LNCaP clone FGC (cell line): ENCODE measurements at places on chromosomes 5 and 9.

GRCh38 chr5:77855369-77855768 is 79.2 kb upstream of the TBCA start:
- no peak for DNase-seq

DNA sequence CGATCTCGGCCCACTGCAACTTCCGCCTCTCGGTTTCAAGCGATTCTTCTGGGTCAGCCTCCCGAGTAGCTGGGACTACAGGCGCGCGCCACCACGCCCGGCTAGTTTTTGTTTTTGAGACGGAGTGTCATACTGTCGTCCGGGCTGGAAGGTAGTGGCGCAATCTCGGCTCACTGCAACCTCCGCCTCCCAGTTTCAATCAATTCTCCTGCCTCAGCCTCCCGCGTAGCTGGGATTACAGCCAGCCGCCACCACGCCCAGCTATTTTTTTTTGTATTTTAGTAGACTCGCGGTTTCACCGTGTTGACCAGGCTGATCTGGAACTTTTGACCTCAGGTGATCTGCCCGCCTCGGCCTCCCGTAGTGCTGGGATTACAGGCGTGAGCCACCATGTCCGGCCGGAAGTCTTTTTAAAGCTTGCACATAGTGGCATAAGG is 1.2 kb downstream of the SMC5 start:
- no peak for DNase-seq

DNA sequence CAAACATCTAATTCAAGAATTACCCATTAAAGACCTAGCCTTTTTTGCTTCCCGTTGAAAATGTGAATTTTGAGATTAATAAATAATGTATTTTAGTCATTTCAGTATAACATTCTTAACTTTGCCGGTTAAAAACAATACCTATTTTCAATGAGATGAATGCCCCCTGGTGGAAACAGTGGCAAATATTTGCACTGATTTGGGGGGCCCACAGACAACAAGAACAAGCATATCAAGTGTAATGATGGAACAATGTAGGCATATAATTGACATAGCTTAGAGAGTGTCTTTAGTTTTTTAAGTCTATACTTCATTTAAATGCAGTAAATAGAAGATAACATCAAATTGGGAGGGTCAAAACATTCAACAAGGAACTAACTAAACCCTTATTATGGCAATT is 111.9 kb downstream of the NTRK2 start:
- no peak for DNase-seq

DNA sequence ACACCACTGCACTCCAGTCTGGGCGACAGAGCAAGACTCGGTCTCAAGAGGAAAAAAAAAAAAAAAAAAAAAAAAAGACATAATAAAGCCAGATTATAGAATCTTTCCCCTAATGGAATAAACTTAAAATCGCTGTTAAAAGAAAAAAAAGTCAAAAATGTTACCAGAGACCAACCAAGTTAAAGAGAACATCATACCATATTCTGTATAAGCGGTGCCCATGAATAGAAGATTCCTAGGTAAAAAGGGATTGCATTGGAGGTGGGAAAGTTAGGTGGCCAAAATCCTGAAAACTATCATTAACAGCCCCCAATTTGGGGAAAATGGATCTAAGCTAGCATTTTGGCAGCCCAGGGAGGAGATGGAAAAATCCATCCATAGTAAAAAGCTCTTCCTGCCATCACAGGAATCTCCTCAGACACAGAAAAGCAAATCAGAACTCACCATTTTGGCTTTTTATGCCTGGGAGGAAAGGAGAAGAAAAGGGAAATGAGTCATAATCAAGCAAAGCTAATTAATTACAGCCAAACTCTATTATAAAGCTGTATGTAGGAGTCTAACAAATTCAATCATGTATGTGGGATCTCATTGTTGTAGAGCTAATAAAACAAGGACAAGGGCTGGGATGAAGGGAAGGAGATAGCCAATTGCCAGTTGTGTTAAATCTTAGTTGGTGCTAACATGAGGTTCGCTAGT is 363.8 kb downstream of the ARL15 start:
- no peak for DNase-seq

GRCh38 chr9:37663926-37664325 is 13.2 kb downstream of the FRMPD1 start:
- DNase-seq = no peak
